ENCODE measurements at places on chromosomes 16 and 17.
A peak's percentile ranks its signal among the peaks of the same experiment; 100 is the strongest.

DNA sequence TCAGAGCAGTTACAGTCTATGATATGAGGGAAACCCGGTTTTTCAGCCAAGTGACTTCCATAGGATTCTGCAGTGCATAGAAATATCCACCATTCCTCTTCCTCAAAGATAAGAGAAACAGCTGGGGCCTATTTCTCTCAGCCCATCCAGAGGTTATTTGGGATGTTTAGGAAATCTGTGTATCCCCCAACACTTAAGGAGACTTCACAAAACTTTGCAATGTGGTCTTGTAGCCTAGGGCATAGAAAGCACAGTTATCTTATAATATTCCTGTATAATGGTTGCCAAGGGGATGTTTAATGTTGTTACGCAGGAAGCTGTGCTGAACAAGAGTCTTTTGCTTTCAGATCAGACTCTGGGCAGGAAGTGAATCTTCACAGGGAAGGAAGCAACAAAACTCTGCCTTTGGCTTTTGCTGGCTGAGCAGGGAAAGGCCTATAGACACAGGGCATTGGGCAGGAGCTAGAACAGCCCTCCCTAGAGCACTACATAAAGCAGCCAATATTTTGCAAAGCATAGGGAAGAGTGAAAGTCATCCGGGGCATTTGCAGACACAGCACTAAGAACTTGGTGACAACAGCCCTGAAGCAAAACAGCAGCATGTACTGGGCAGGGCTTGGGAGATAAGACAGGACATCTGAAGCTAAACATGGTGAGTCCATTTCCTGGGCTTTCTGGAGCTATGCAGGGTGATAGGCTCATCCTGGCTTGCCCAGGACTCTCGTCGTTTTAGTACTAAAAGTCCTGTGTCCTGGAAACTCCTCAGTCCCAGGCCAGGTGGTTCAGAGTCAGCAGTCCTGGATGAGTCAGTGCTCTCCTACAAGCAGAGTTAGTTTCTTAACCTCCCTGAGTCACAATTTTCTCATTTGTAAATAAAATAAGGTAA lies 18.7 kb upstream of the BEAN1 start:
- no peak for DNase-seq

DNA sequence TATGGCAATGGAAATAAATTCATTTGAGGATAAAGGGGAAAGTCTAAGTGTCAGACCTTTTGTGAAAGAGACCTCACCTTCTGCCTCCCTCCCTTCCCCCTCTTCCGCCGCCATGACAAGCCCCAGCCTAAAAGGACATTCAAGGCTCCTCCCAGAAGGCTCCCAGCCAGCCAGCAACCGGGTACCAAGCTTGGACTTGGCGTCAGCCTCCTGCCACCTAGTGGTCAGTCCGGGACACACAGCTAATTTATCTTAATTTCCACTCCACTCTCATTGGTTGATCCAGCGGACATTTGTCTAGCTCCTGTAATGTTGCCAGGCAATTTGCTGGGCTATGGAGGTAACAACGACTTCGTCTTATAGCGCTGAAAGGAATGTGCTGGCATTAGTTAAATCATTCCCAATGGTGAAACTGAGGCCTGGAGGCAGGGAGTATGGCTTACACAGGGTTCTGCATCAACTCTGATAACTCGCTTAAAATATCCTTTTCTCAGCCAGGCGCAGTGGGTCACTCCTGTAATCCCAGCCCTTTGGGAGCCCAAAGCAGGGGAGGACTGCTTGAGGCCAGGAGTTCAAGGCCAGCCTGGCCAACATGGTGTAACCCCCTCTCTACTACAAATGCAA lies 19.3 kb upstream of the CLEC3A start:
- DNase-seq = peak; percentile 69

- DNase-seq = no peak
These were observed 17.4 kb downstream of the LDHD start for GRCh38 chr16:75099075-75099667.

GRCh38 chr16:88676502-88677242 lies 9.6 kb downstream of the SNAI3 start:
- DNase-seq = no peak

DNA sequence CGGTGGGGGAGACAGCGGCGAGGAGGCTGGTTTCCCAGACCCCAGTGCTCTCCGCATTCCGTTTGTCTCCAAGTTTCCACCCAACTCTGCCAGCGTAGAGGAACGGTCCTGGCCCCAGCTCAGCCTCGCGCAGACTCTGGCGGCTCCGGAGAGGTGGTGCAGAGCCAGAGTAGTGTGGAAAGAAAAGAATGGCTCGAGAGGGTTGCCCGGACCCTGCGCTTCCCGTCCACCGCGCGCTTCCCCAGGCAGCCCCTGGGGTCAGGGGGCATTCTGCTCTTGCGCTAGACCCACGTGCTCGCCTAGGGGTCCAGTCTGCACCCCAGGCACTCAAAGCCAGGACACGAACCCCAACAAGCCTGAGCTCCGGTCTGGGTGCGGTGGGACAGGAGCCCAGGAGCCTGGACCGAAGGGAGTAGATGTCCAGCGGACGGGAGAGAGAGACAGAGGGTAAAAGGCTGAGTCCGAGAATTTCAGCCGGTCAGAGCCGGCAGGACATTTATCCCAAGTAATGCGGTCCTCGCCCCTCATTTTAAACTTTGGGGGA lies 3.8 kb downstream of the PMP22 start:
- no peak for DNase-seq

- DNase-seq = no peak
These were observed 115.3 kb downstream of the OR1D5 start for GRCh38 chr17:2947996-2948550.
